Esophagus muscularis mucosa (tissue), 4 donors: ENCODE measurements at places on chromosomes 13 and 19. TPM values are rescaled to one million over a fixed set of nuclear protein-coding genes. Genes with fewer than 3 reads are reported as not detected.

DNASE2 gene
- 34.9 TPM for total RNA-seq

DNAAF3 gene
- not detected for total RNA-seq

LAIR2 gene
- total RNA-seq, result not detected

CDX2 gene
- total RNA-seq, result not detected

CACNA1A gene
- total RNA-seq, result 0.33 TPM

MEGF8 gene
- total RNA-seq, result 21.2 TPM

NOTCH3 gene
- total RNA-seq, result 78.7 TPM

ZNF682 gene
- 1.4 TPM for total RNA-seq

FSD1 gene
- 0.29 TPM for total RNA-seq

ZNF132 gene
- 4.7 TPM for total RNA-seq

CERS1 gene
- total RNA-seq, result 0.42 TPM

ZNF534 gene
- 0.45 TPM for total RNA-seq

FARP1 gene
- 21.2 TPM for total RNA-seq

SPRY2 gene
- total RNA-seq, result 44.3 TPM

CGB2 gene
- total RNA-seq, result not detected

LIM2 gene
- total RNA-seq, result not detected

KANK3 gene
- 36.0 TPM for total RNA-seq

ZNF471 gene
- 11.1 TPM for total RNA-seq

WDR18 gene
- 30.3 TPM for total RNA-seq

UHRF1 gene
- total RNA-seq, result 1.2 TPM

PRR12 gene
- 29.1 TPM for total RNA-seq

PSPC1 gene
- 43.7 TPM for total RNA-seq

KLK3 gene
- not detected for total RNA-seq

CCDC106 gene
- total RNA-seq, result 19.6 TPM

DHDH gene
- total RNA-seq, result not detected

KLF5 gene
- total RNA-seq, result 5.2 TPM

FPR3 gene
- total RNA-seq, result 8.3 TPM

FCAR gene
- not detected for total RNA-seq
